K562 (cell line): ENCODE measurements at places on chromosomes 1 and 21. TPM values are rescaled to one million over a fixed set of nuclear protein-coding genes. Genes with fewer than 3 reads are reported as not detected.

Gene GCSAML
- polyA plus RNA-seq: not detected in 2 replicates

DNA sequence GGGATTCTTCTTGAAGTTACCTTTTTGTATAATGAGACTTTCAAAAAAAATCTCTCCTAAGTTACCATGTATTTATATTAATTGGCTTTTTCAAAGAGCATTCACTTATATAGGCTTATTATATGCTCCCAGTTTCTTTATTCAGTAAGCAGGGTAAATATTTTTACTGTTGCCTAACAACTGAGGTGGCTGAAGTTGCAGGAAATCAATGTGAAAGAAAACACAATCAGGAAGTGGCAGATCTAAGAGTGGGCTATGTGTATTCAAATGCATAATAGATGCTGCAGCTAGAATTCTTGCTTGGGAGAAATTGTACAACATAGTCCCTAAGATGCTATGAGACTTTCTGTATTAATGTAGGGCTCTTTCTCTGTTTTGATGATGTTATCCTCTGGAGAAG lies 606.9 kb downstream of the NUF2 start:
- DNase-seq: no peak

Gene CHI3L1
- polyA plus RNA-seq: not detected in 2 replicates

- no peak for DNase-seq
Observed at GRCh38 chr1:81554534-81554933, 246.2 kb upstream of the ADGRL2 start.

DNA sequence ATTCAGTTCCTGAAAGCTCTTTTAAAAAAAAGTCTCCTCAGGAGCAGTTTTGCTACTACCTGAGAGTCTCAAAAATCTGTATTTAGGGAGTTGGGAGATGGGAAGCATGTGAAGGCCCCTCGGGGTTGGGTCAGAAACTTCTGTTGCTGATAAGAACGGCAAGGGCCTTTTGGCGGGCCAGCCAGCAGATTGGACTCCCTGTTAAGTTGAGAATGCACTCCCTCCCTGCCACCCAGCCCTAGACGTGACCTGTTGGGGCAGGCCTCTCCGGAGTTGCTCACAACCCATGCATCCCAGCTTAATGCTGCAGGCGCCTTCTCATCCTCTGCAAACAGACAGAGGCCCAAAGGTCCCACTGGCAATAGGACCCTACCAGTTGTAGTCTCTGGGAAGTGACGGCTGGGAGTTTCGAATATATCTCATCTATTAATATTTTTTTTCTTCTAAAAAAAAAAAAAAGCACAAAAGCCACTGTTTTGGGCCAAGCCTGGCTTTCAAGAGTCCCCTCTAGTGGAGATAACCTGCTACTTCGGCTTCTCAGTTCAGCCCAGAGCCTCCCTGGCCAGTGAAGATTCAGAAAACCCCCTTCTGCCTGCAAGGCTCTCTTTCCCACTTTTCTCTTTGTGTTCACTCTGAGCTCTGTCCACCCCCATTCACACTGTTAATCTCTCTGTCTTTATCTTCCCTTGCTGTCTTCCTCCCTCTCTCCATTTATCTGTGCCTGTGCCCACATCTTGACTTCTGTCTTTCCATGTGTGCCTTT lies 5.3 kb downstream of the PLXNA2 start:
- DNase-seq: peak; percentile 71
